ENCODE measurements at places on chromosomes 11 and 22.

GRCh38 chr11:41461057-41461681, 1.7 kb upstream of the LRRC4C start:
- DNase-seq, result no peak

- no peak for DNase-seq
These were observed 10.7 kb upstream of the GTSE1 start for GRCh38 chr22:46286006-46286405.

DNA sequence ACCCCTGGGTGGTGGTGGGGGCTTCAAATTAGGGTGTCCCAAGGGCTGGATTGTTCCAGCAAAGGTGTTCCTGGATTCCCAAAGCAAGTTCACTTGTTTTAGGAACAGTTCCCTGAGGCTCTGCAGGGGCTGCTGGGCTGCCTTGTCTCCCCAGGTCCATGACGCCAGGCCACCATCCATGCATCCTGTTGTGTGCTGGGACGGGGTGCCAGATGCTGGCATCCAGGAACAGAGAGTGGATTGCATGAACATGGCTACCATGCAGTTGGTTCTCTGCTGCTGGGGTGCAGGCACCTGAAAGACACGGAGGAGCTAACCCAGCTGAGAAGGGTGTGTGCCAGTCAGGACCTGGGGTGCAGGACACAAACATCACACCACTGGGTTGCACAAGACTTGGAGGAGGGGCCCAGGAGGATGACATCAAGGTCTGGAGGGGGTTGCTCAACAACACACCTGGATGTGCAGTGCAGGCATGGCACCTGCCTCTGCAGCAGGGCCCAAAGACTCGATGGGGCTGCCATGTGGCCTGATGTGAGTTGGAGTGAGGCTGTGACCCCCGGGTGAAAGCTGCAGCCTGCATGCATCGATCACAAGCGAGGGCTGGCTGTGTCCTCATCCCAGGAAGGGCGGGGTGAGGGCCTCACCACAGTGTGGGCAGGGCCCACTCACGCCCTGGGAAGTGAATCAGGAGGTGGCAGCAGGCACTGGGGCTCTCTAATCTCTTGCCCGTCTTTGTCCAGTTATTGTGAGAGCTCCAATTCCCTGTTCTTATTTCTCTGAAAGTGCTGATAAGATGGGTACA, 74.0 kb upstream of the CLDN5 start:
- no peak for DNase-seq

DNA sequence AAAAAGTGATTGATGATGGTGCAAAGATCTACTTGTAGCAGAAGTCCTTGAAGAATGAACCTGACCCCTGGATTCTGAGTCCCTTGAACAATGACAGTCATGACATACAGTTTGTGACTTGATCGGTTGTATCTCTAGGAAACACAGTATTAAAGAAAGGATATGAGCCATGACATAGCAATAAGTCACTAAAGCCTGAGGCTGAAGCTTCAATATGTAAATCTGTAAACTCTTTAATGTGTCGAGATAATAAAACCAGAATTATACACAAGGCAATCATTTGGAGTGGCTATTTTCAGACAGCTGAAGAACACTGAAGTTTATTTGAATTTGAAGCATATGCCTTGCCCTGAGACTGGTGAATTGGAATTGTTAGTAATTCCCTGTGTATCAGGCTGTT, 911.5 kb upstream of the RAG2 start:
- no peak for DNase-seq

DNA sequence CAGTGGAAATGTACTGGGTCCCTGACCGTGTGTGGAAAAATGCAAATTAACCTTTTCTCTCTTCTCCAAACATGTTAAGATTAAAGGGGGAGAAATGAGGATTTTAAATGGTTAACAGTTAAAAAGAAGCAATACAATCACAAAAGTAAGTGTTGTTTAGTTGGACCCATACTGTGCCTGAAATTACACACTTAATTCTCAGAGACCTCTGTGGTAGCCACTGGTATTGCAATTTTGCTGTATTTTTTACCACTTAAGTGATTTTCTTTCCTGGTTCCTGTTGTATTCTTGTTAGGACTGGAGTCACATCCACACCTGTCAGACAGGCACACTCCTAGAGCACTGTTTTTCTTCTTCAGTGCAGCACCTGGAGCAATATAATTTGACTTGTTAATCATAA, 179.6 kb upstream of the PDGFD start:
- DNase-seq, result no peak

DNA sequence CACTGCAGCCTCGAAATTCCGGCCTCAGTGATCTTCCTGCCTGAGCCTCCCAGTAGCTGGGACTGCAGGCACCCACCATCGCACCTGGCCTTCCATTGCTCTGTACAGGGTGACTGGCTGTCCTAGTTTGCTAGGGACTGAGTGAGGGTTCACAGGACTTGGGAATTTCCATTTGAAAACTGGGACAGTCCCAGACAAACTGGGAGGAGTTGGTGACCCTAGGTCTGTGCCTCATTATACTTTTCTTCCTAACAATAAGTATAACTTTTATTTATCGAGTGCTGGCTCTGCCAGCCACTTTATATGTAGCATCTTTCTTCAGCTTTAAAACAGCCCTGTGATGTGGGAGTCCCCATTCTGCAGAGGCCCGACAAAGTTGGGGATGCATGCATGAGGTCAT, 25.5 kb downstream of the TCP11L1 start:
- no peak for DNase-seq

DNA sequence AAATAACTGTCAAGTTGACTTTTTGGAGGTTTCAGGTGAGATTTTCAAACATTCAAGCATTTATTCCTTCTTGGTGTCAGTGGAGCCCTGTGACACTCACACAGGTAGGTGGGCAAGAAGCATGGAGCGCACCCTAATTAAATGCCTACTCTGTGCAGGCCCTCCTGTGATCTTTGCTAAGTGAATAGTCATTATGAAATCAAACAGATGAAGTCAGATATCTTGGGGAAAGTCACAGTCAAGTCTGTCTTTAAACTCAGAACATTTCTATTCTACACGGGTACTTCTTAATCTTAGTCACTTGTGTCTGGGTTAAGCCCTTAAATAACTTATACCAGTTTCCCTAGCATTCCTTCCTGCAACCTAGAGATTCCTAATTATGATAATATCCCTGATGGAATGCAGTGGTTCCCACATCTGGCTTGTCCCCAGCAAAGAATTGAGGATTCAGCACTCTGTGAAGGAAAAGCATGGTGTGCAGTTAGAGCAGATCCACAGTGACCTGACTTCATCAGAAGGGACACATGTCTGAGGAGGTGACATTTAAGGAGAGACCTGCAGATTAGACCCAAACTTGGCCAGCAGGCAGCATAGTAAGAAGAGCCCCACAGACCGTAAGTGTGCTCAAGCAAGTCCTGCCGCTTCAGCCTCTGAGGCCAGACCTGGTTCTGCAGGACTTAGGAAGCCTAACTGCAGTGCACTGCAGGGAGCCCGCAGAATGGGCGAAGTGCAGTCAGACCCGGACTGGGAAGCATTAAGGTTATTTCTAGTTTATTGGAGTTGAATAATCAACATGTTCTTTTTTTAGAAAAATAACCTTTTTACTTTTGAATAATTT, 85.3 kb upstream of the GAL start:
- DNase-seq, result no peak

DNA sequence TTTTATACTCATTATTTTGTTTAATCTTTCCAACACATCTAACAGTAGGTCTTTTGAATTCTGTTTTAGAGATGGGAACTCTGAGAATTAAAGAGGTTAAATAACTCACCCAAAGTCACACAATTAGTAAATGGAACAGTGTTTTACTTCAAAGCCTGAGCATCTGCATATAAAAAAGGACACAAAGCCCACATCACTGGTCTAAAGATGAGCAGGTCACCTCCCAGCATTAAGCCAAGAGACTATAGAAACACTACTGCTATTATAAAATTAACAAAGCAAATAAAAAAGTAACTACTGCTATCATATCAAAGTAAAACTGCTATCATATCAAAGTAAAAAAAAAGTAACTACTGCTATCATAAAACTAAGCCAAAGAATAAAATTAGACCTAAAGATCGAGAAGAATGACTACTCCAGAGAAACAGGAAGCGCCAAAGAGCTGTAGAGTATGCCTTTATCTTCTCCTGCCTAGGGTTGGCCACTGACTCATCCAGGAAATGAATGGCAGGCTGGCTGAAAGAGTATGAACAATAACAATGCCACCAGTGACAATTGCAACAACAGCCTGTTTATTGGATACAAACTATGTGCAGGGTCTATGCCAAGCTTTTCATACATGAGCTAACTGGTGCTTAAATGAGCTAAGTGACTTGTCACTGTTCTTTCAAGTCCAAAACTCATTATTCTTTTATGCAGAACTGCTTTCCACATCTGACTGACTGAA, 1153.0 kb upstream of the TENM4 start:
- DNase-seq, result peak; percentile 71

- DNase-seq, result no peak
These were observed 61.7 kb downstream of the DGCR2 start for GRCh38 chr22:19060356-19061009.

- DNase-seq, result peak; percentile 24
These were observed 119.9 kb upstream of the TMEM45B start for GRCh38 chr11:129695571-129696308.

DNA sequence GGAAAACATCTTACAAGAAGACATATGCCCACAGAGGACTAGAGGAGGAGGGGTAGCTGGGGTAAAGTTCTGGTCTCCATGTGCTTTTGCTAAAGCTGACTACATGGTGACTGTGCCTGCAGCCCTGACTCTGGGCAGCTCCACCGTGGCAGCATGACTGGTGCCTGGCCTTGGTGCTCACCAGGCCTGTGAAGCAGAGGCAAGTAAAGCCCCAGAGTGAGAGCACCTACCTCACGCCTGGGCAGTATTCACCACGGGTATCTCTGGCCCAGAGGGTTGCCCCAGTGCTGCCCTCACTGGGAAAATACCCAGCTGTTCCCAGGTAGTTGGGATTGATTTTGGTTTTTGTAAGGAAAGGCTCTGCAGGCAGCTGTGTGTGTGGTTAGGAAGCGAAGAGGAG, 78.3 kb downstream of the CTTN start:
- no peak for DNase-seq

DNA sequence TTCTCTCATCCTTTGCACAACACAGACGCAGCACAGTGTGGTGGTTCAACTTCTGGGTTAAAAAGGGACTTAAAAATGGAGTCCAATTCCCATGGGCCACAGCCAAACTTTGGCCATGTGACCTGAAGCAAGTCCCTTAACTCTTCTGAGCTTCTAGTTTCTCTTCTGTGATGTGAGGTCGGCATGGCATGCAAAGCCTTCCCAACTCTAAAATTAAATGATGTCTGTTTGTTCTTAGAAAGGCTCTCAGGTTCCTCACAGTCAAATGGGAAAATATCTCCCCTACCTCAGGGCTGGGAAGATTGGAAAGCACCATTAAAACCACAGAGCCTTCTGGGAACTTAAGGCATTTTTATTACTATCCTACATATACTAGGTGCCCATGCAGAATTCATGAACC, 38.8 kb downstream of the LGR4 start:
- no peak for DNase-seq

- DNase-seq, result no peak
These were observed 106.8 kb downstream of the ABTB2 start for GRCh38 chr11:34250732-34251588.

Data from hippocampal formation (tissue), 2 donors.